Central memory CD4-positive, alpha-beta T cell (primary cell): ENCODE measurements at places on chromosomes 7 and 10.

GRCh38 chr7:147412782-147413556 is 1177.6 kb upstream of the C7orf33 start:
- DNase-seq: no peak

DNA sequence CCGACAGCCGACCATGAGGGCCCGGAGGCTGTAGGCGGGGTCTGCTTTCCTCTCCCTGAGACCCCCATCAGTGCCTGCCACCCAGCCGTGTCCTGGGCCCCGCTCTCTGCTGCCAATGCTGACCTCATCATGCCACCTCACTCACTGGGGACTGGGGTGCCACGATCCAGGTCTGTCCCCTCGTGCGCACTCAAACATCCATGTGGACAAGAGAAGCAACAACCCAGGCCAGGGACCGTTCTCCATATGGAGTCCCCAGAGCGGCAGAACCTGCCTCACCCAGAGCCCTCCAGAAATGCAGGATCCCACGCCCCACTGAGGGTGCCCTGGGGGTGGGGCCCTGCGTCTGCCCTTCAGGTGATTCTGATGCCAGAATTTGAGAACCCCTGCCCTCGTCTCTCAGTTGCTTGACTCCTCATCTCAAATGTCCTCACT is 210.0 kb upstream of the PPP2R2D start:
- no peak for DNase-seq

DNA sequence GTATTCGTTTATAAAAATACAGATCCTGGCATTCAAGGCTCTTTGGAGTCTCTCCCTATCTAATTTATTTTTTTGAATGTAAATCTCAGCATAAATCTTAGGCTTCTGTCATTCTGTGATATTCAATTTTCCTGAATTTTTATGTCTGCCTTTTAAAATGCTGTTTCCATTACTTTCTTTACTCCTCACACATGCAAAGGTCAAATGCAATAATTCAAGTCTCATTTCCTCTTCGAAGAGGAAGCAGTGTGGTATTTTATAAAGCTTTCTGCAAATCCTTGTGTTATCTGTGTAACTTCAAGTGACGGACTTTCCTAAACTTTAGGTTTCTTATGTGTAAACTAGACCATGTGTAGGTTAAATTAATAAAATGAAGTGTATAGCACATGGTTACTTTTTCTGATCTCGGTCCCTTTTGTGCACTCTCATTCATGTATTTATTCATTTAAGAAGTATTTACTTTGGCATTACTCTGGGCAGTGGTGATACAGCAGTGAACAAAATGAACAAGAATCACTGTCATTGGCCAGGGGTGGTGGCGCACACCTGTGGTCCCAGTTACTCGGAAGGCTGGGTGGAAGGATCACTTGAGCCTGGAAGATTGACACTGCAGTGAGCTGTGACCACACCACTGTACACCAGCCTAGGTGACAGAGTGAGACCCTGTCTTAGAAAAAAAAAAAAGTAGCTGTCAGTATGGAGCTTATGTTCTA is 332.2 kb downstream of the EXOC4 start:
- DNase-seq: no peak

DNA sequence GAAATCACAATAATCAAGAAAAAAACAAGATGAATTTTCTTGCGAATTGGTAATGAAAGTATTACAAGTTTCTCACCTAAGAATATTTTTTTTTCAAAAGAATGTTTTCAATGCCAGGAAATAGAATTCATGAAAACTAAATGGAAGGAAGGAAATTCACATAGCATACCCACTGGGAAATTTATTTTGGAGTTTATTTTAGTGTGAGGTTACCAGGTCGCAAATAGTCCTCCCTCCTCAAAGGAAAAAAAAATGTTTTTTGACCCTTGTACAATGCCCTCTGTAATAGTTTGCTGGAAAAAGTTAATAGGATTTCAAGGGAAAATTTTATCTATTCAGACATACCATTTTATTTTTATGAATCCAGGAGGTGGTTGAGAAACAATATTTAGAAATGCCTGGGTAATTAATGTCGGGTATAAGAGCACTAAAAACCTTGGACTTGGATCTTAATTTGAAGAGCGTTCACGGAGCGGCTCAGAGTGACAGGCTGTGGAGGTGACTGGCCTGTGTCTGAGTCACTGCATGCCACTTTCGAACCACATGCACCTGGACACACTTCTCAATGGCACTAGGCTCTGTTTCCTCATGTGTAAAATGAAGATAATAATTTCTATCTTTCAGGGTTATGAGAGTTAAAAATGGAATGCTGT is 28.2 kb downstream of the CUBN start:
- no peak for DNase-seq

DNA sequence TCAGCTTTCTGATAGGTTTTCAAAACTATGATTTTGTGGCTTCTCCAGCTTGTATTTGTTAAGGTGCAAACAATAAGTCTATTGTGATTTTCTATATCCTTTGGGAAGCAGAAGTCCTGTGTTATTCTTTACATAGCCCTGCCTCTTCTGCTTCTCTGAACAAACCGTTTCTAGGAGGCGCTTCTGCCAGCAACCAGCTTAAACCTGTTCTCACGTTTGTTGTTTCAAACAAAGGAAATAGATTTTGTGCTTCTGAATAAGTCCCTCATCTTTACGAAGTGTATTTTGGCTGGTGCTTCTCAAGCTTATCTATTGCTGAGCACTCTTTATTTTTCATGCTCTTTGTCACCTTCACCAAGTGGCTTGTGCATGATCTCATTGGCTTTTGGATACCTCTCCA is 61.0 kb downstream of the VTI1A start:
- DNase-seq: no peak

DNA sequence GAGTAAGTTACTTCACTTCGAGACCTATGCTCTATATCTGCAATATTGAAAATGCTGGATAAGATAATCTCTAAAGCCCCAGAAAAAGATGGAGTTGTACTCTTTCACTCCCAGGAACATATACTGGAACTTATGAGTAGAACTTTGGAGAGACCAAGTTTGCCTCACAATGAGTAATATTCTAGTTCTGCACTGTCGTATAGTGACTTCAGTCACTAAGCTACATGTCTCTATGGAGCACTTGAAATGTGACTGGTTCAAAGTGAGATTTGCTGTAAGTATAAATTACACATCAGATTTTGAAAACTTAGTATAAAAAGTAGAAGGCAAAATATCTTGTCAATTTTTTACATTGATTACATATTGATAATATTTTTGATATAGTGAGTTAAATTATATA is 116.4 kb downstream of the PTEN start:
- DNase-seq: no peak

DNA sequence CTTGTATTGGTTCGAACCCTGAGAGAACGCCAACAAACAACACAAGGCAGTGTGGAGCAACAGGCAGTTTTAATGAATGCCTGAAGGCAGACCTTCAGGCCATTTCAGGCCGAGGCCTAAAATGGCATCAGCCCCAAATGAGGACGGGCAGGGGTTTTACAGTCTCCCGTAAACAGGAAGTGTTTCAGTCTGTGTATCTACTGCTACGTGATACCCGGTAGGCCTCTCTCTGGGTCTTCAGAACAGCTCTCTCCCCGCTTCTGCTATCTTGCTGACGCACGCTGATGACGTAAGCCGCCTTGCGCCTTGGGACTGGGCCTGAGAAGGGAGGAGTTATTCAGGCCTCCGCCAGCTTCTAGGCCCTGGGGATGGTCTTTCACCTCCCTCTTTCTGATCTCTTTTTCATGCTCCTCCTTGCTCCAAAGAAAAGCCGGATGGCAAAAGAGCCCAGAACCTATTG is 67.7 kb downstream of the ST8SIA6 start:
- DNase-seq: no peak
